ENCODE measurements at places on chromosomes 11 and 22.

DNA sequence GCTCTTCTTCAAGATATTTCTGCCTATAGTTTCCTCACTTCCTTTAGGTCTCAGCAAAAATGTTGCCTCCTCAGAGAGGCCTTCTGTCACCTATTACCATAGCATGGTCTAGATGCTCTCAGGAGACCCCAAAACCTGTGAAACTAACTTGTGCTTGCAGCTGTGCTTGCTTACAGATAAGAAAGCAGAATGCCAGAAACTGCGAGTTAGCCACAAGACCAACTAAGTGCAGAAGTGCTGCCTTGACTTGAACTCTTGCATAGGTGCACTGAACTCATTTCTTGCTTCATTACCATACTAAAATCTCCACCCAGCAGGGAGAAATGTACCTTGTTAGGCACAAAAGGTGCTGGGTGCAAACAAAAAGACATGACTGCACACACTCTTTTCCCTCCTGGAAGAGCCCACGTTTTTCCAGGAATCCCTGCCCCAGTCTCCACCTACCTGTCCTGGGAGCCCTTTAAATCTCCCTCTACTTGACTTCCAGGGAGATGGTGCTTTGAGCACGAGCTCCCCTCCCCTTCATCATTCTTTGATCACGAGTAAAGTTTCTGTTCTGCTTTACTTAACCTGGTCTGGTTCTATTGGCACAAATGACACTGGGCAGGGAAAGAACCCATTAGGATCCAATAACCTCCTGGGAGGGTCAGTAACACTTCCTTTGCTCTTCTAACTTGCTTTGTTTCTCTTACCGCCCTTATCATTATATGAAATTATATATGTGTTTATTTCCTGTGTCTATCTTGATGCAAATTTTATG, 137.7 kb upstream of the DDI1 start:
- no peak for DNase-seq

DNA sequence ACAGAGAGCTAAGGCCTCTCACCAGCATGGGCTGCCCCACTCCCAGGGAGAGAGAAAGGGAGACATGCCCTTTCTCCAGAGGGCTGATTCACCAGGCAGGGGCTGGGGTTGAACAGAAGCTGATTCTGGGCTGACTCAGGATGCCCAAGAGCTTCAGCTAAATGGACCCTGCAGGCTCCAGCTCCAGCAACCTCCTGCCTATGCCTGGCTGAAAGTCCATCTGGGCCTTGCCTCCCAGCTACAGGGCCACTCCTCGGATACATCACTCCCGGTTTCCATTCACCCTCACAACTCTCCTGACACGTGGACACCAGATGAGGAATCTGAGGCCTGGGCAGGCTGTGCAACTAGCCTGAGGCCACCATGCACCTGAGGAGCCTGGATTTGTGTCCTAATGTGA, 215.5 kb downstream of the BUD13 start:
- DNase-seq = no peak

DNA sequence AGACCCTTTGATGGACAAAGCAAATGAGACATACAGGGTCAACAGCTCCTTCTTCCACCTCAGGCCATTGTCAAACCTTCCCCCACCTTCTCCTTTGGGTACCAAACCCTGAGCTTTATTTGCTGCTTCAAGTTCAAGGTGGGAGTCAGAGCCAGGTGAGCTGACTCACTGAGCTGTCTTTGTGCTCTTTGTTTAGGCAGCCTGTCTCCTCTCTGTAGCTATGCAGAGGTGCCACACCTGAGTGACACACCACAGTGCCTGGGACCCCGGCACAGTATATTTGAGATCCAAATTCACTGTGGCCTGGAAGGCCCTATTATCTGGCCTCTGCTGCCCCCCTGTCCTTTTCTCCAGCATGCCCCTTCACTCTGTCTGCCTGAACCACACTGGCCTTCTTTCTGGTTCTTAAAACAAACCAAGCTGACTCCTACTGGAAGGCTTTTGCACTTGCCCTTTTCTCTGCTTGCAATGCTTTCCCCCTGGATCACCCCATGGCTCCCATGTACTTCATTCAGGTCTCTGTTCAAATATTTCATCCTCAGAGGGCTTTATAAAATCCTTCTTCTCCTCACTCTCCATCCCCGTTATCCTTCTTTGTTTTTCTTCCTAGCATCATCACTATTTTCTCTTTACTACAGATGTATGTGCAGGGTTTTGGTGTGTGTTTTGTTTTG, 16.1 kb downstream of the LMO2 start:
- DNase-seq = no peak

DNA sequence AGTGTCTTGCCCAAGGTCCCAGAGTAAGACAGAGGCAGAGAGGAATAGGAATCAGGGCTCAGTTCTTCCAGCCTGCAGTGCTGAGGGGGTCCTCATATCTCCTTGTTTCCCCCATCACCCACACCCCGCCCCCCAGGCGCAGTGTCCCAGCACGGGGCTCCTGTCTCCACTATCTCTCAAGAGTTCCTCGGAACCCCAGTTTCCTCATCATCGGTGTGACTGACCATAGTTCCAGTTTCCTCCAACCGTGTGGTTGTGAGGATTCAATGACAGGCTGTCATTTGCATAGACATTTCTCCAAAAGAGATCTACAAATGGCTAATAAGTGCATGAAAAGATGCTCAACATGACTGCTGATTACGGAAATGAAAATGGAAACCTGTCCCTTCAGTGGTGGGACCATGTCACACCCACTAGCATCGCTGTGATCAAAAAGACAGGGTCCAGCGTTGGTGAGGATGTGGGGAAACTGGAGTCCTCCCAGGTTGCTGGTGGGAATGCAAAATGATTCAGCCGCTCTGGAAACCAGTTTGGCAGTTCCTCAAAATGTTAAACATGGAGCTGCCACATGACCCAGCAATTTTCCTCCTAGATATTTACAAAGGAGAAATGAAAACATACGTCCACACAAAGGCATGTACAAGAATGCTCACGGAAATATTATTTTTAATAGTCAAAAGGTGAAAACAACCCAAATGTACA, 31.8 kb upstream of the PDGFB start:
- DNase-seq = no peak

GRCh38 chr11:6596239-6596877, 7.1 kb downstream of the RRP8 start:
- no peak for DNase-seq

DNA sequence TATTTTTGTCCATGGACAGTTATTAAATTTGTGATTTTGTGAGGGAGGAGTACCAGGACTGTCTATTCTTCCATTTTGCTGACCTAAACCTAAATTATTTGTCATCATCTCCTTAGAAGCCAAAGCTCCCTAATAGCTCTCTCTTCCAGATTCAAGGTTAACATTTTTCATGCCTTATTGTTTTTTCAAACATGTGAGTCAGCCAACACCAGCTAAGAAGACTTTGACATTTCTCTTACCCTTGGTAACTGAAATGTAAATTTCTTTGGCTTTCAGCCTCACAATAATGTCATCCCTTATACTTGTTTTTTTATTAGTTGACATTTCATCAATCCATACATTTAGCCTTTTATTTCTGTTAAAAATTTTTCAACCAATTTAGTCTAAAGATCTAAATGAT, 19.2 kb downstream of the OR52E1 start:
- DNase-seq = no peak

GRCh38 chr11:103662880-103663279, 373.6 kb upstream of the DDI1 start:
- no peak for DNase-seq
